ENCODE measurements at places on chromosomes 4 and X.

GRCh38 chr4:8305851-8306471 lies 36.4 kb downstream of the HTRA3 start:
- DNase-seq, result no peak

- no peak for DNase-seq
Measured at GRCh38 chrX:40104630-40104984, 6.8 kb upstream of the BCOR start.

GRCh38 chrX:110136136-110136535 lies 133.2 kb downstream of the TMEM164 start:
- no peak for DNase-seq

- no peak for DNase-seq
Measured at GRCh38 chr4:166282081-166282770, 409.2 kb downstream of the TLL1 start.

GRCh38 chr4:176874721-176875445 lies 82.2 kb upstream of the VEGFC start:
- DNase-seq, result no peak

DNA sequence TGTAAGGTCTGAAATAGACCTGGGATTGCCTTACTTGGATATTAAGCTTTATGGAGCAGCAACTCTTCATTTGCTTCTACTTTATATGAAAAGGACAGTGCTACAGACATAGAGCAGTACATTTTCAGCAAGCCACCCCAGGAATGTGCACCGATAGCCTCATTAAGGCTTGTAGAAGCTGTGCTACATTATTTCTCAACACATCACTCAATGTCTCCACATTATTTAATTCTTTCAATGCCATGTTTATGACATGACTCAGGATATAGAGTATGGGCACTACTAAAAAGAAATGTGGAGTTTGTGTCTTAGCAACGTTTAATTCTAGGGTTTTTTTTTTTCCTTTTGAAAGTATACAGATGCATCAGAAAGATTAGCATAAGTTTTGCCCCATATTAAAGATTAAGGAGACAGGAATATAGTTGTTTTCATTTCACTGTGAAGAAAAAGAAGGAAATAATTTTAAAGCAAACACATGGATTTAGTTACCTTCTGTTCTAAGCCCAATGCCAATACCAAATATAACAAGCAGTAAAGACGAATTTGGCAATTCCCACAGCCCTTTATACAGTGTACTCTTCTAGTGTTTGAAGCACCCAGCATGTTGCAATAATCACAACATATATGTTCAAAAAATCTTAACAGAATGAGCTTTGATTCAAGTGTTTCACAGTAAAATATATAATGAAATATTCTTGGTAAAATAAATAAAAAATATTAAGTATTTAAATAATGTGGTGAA lies 2140.1 kb upstream of the AGA start:
- no peak for DNase-seq

- no peak for DNase-seq
Measured at GRCh38 chr4:82790060-82790660, 8.4 kb downstream of the SCD5 start.

GRCh38 chr4:87356832-87357526 lies 34.0 kb downstream of the HSD17B11 start:
- no peak for DNase-seq

GRCh38 chrX:10972706-10973105 lies 138.4 kb upstream of the HCCS start:
- no peak for DNase-seq

DNA sequence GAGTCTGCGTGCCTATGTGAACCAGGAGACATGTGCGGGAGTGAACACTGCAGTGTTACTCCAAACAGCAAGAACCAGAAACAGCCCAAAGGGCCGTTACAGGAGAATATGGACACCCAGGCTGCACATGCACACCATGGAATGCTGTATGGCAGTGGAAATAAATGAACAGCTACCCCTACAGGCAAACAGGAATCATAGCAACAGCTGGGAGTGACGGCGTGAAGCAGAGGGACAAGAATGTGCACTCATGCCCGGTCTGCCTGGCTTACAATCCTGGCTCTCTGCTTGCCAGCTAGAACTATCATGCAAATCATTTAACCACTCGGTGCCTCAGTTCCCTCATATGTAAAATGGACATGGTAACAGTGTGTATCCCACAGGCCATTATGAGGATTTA lies 16.6 kb downstream of the GPKOW start:
- no peak for DNase-seq

DNA sequence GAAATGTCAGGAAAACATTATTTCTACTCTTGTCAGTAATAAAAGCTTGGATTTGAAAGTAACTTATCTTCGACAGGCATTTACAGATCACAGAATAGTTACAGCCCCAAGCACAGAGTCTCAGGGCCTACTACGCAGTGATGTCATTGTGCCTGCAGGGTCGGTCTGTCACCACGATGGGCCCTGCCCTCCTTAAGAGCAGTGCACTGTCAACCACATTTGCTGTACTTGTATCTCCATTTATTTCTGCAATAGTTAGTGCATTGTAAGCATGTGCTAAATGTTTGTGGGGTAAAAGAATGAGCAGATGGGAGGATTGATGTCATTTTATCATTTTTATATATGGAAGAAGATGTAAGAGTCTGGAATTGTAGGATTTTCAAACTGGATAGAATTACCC lies 13.6 kb upstream of the CCKAR start:
- DNase-seq, result no peak

- DNase-seq, result no peak
Measured at GRCh38 chr4:154276496-154276895, 215.1 kb downstream of the DCHS2 start.

DNA sequence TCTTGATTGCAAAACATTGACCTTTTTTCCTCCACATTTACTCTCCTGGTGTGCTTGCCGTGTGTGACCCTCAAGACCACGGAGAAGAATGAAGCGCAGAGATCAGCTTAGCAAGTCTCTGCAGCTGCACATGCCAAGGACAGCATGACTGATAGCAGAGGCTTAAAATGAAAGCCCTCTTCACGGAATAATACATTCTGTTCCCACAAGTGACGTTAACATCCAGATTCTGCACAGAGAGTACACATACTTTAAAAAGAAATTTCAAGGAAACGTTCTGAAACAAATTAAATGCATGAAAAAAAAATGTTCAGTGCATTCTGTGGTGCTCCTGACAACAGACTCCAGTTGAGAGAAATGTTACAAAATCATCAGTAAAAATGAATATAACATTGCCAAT lies 60.9 kb downstream of the SLC7A11 start:
- no peak for DNase-seq

- DNase-seq, result no peak
Measured at GRCh38 chrX:72027024-72027913, 104.4 kb downstream of the RTL5 start.

GRCh38 chr4:63393544-63393943 lies 1015.7 kb downstream of the TECRL start:
- DNase-seq, result no peak

DNA sequence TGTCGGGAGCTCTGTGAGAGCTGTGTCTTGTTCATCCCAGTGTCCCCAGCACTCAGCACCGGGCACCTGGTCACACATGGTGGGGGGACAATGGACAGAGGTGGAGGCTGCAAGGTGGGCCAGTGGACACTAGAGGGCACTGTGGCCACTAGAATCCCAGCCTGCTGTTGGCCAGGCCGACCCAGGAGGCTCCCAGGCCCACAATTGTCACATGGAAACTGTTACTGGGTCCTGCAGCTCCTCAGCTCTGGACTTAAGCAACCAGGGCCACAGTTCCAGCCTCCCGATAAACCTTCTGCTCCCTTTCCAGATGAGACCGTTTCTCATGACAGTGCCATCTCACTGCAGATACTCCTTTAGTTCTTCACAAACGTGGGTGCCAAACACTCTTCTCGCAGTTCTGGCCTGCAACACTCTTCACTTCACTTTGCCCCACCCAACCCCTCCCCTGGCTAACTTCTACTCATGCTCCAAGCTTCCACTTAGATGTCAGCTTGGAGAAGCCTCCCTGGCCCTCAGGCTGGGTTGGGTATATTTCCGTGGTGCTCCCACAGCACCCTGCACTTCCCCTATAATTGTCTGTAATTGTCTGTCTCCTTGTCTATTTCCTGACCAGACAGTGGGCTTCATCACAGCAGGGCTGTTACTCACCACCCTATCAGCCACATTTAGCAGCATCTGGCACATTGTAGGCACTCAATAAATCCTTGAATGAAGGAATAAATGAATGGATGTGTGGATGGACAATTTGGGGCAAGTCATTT lies 3.5 kb upstream of the IQSEC2 start:
- DNase-seq, result peak; percentile 38

- DNase-seq, result no peak
Measured at GRCh38 chr4:130335417-130336194, 1239.7 kb downstream of the C4orf33 start.

DNA sequence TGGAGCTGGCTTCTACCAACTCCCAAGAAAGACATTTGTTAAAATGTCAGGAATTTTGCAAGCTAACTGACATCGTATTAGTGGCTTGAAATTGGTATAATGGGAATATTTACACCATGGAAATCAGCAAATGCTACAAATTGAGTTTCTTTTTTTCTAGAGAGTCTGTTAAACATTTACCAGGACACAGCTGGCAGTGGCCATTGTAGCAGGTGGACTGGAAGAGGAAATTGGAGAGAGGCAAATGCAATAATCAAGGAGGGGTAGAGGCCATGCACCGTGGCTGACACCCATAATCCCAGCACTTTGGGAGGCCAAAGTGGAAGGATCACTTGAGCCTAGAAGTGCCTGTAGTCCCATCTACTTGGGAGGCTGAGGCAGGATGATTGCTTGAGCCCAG lies 32.9 kb upstream of the TSR2 start:
- DNase-seq, result no peak

DNA sequence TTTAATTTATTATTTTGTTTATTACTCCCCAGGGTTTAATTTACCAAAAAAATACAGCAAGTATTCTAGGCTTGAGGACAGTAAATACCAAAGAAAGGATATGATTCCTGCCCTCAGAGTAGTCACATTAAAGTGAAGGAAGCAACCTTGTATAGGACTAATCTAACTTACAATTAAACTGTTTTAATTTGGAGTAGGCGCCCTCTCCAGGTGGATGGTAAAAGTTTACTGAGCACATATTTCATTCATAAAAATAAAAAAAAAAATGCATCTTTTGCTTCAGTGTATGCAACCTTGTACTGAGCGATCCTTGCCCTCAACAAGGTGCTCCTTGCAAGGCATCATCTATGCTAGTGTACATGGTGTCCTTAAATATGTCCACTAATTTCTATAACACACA lies 72.0 kb upstream of the MAGEB16 start:
- no peak for DNase-seq

DNA sequence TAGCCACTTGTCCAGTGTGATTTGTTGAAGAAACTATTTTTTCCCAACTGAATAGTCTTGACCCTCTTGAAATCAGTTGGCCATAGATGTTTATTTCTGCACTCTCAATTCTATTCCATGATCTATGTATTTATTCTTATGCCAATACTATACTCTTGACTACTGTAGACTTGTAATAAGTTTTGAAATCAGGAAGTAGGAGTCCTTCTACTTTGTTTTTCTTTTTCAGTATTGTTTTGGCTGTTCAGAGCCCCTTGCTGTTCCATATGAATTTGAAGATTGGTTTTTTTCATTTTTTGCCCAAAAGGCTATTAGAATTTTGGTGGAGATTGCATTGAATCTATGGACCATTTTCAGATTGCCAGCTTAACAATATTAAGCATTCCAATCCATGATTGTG lies 10.2 kb downstream of the SAP30 start:
- no peak for DNase-seq

GRCh38 chr4:30460818-30461217 lies 259.4 kb upstream of the PCDH7 start:
- no peak for DNase-seq

- no peak for DNase-seq
Measured at GRCh38 chr4:54109241-54110018, 9.5 kb downstream of the GSX2 start.

- DNase-seq, result no peak
Measured at GRCh38 chr4:164446516-164446915, 307.4 kb upstream of the SMIM31 start.

- no peak for DNase-seq
Measured at GRCh38 chrX:19708683-19709082, 178.7 kb downstream of the SH3KBP1 start.

Data from stimulated activated CD4-positive, alpha-beta T cell treated with anti-CD3 and anti-CD28 coated beads, Interleukin-15, amount 100 ng/mL, for 48 hours (primary cell).